Stimulated activated CD8-positive, alpha-beta memory T cell treated with anti-CD3 and anti-CD28 coated beads, Interleukin-15, amount 100 ng/mL, for 24 hours (primary cell): ENCODE measurements at places on chromosomes 7 and 10.

DNA sequence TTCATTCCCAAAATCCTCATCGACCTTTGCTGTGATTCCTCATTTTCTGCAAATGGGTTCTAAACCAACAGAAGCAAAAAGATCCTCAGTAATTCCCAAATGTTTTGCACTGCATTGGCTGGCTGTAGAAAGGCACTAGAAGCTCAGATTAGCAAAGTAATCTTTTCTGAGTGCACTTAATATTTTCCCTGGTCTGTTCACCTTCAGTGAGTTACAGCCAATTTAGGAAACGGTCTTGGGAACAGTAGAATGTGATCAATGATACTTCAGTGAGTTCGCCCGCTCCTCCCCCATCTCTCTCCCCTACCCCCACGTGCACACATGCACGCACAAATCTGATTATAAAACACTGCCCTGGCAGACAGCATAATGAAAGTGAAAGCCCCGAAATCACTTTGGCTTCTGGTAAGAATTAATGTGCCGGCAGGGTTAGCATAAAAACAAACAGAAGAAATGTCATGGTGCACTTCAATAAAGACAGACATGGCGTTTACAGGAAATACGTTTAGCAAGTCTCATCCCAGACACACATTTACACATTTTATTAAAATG, 201.3 kb upstream of the CDCA7L start:
- no peak for DNase-seq

GRCh38 chr7:151792636-151793035, 84.3 kb downstream of the PRKAG2 start:
- no peak for DNase-seq

DNA sequence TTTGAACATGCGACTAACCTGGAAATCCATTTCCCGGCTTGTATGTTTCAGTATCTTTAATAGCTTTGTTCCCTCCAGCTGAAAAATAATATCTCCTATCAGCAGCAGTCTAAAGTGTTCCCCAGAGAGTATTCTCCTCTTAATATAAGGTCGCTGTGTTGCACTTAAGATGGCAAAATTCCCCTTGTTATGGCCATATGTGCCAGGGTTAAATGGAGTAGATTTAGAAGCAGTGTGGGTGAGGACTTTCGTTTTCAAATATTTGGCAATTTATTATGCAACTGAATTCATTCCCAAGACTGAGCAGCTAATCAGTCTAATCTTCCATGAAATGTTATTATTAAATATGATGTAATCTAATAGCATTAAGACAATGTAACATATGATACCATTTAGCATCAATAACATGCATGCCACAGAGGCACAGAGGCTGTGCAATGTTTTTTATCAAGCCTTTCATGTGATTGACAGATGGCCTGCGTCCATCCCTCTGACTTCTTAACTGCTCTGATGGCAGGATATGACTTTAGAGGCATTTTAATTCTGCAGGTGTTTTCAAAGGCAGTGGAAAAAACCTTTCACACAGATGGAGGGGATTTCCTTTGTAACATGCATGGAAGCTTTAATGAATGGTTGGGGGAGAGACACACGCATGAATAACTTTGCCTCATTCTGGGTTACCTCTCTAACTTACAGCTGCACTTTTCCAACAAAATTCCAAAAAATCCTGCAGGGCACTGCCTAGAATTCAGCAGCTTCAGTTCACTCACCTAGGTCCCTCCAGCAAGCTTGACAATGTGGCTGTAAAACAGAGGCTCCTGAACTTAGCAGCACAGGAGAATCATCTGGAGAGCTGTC, 55.1 kb upstream of the ZPBP start:
- DNase-seq = no peak

DNA sequence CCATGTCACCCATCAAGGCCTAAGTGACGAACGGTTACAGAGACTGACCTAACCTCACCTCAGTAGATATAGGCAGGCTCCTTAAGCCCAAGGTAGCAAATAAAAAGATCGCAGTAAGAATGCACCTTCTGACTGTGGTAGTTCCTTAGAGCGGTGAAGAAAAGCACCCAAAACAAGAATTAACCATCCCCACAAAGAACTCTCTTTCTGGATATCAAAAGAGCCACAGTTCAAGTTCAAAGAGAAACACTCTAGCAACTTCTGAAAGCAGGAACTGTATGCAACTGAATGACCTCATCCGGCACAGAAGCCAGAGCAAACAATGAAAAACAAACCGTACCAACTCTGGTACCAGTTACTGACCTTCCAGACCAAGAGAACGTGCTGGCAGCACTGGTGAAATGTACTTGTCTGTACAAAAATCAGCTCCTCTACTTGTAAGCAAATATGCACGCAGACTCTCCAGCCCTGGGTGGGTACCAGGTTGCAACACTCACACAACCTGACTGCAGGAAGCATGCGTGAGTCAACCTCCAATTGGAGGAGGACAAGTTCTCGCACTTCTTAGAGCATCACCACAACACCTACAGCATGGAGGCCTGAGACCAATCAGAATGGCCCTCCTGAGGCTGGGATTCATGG, 202.7 kb downstream of the FAM107B start:
- no peak for DNase-seq
